ENCODE measurements at places on chromosomes 2 and 18. TPM values are rescaled to one million over a fixed set of nuclear protein-coding genes. Genes with fewer than 3 reads are reported as not detected.

- DNase-seq = no peak
Observed at GRCh38 chr2:158734442-158734841, 60.7 kb upstream of the DAPL1 start.

DNA sequence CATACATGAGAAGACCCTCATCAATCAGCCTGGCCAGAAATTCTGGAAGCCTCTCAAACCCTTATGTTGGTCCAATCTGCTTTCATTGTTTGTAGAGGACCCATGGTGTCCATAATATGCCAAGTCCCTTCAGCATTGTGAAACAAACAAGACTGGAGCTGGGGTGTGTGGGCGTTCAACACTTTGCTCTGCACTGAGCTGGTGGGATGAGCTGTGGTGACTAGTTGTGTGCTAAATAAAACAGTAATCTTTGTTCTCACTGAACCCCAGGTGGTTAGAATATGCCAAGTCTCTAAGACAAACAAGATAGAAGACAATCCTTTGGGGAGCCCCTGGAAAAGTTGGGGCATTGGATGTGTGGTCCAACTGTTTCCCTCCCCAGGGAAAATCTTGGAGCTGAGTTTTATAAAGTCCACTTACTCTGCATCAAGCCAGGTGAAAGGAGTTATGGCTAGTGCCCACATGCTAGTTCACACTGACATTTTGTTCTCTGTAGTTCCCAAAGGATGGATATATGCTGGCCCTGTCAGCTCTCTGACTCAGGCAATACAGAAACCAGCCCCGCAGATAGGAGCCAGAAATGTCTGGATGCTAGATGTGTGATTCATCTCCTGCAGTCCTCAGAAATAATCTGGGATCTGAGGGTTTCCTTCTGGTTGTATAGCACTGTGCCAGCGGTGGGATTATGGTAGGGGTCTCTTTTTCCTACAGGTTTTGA, 260.2 kb downstream of the TMX3 start:
- no peak for DNase-seq

DNA sequence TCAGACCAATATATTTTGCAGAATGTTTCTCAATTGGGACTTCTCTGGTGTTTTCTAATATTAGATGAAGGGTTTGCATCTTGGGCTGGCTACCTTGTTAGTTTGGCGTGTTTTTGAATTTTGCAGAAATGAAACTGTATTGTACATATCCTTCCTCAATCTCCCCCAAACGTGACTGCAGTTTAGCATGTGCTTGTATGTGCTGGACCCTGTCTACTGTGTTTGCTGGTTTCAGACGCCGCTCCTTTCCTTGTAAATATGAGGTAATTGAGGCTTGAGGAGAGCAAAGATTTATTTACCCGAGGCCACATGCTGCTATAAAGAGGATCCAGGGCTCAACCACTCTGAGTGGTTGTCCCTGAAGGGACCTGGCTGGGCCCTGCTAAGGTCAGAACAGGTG, 57.2 kb downstream of the NGEF start:
- DNase-seq = no peak

DNA sequence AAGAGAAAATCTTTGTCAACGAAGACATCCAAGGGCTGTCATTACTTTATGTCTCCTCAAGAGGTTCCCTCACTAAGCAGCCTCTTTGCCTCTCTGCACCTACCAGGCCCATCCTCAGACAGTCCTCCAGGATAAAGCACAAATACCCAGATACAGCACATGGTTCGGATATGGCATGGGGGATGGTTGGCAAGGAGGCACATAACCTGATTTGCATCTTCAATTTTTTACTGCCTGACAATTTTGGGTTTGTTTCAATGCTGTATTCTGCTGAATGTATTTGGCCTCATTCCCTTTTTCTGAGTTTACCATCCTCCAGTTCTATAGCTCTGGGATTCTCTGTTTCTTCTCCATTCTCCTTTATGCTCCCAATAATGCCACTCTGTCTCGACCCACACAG, 78.8 kb downstream of the VIT start:
- DNase-seq = no peak

The ADD2 gene
- 15.6 TPM for total RNA-seq
